ENCODE measurements at places on chromosomes 4 and X. TPM values are rescaled to one million over a fixed set of nuclear protein-coding genes. Genes with fewer than 3 reads are reported as not detected.
A peak's percentile ranks its signal among the peaks of the same experiment; 100 is the strongest.

The C4orf36 gene
- total RNA-seq = 0.61 TPM

DNA sequence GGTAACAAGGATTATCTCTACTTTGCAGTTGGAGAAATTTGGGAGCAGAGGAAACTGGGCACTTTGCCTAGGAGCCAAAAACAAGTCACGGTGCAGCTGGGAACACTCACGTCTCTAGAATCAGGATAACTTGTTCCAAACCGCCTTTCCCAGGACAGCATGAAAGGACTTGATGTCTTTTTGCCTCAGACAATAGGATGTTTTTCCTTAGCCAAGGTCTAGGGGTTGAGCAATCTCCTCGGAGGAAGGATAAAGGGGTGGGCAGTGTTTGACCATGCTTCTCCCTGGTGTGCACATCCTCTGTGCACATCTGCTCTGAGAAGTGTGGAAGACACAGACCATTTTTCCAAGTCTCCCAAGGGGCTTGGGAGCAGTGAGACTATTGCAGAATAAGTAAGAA lies 1.7 kb upstream of the SPARCL1 start:
- H3K27ac ChIP-seq = no peak overlapping the region
- no peak for DNase-seq
- H3K4me1 ChIP-seq = no peaks in the 10 kb centered on the region
- H3K27me3 ChIP-seq = no peaks in the 10 kb centered on the region
- no peaks in the 10 kb centered on the region for H3K36me3 ChIP-seq

The FAM9C gene
- not detected for total RNA-seq

GRCh38 chr4:112076919-112077608 lies 68.2 kb upstream of the FAM241A start:
- no peak overlapping the region for H3K27ac ChIP-seq
- H3K36me3 ChIP-seq = no peaks in the 10 kb centered on the region
- H3K27me3 ChIP-seq = peaks cover 10% of the 10 kb centered on the region
- no peak overlapping the region for H3K4me3 ChIP-seq
- no peak for DNase-seq
- H3K4me1 ChIP-seq = no peaks in the 10 kb centered on the region

GRCh38 chr4:38414410-38414809 lies 249.6 kb upstream of the KLF3 start:
- peaks cover 6% of the 10 kb centered on the region for H3K27me3 ChIP-seq
- no peak overlapping the region for H3K27ac ChIP-seq
- DNase-seq = no peak
- H3K4me3 ChIP-seq = no peak overlapping the region
- peaks cover 9% of the 10 kb centered on the region for H3K4me1 ChIP-seq
- no peaks in the 10 kb centered on the region for H3K36me3 ChIP-seq

The TMPRSS11B gene
- not detected for total RNA-seq

The DUSP9 gene
- total RNA-seq = 0.12 TPM

The ETNPPL gene
- not detected for total RNA-seq

The REPS2 gene
- total RNA-seq = not detected

DNA sequence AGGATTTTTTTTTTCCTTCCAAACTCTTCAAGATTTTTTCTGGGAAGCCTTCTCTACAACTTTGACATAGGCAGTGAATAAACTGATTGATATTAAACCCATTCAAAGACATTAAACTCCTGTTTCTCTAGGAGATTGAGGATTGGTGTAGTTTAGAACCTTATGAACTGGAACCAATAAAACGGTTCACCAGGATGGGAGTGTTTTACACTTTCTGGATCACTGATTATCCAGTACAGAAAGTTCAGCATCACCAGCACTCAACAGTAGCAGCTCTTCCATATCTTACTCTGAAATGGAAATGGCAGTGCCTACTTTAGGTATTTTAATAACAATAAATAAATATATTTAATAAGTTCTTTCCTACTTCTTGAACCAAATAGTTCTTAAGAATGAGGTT lies 76.7 kb downstream of the BMPR1B start:
- H3K27me3 ChIP-seq = no peaks in the 10 kb centered on the region
- H3K27ac ChIP-seq = no peak overlapping the region
- H3K4me3 ChIP-seq = no peak overlapping the region
- no peaks in the 10 kb centered on the region for H3K4me1 ChIP-seq

The STEEP1 gene
- 20.4 TPM for total RNA-seq

GRCh38 chr4:151322570-151322969 lies 2.8 kb downstream of the SH3D19 start:
- H3K4me3 ChIP-seq = no peak overlapping the region
- no peak for DNase-seq
- no peaks in the 10 kb centered on the region for H3K36me3 ChIP-seq
- peaks cover 40% of the 10 kb centered on the region for H3K27me3 ChIP-seq
- H3K27ac ChIP-seq = no peak overlapping the region
- H3K4me1 ChIP-seq = peaks cover 11% of the 10 kb centered on the region

The KLF8 gene
- 4.4 TPM for total RNA-seq

DNA sequence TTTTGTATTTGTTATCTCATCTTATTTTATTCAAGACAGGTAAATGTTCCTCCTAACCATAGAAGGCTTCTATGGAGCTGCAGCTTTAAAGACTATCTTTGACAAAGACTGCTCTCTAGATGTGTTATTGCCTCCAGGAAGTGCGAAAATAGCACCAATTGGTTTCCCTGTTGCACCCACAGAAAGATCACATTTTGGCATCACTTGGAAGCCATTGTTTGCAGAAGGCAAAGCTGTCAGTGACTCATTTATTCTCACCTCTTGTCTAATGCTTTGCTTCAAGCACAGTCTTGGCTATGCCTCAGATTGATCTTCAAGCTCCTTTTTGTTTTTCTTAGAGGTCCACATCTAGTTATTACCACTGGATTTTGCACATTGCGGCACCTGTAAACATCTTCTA lies 150.3 kb downstream of the PCDH7 start:
- no peak for DNase-seq
- H3K36me3 ChIP-seq = no peaks in the 10 kb centered on the region
- no peak overlapping the region for H3K27ac ChIP-seq
- H3K4me3 ChIP-seq = no peak overlapping the region
- no peaks in the 10 kb centered on the region for H3K27me3 ChIP-seq

- H3K4me3 ChIP-seq = no peak overlapping the region
- no peaks in the 10 kb centered on the region for H3K36me3 ChIP-seq
- H3K4me1 ChIP-seq = no peaks in the 10 kb centered on the region
- no peak overlapping the region for H3K27ac ChIP-seq
- peaks cover 33% of the 10 kb centered on the region for H3K27me3 ChIP-seq
Measured at GRCh38 chr4:76256968-76257367, 5.4 kb downstream of the FAM47E start.

The MAB21L2 gene
- not detected for total RNA-seq

The DDX53 gene
- not detected for total RNA-seq

The MMRN1 gene
- not detected for total RNA-seq

DNA sequence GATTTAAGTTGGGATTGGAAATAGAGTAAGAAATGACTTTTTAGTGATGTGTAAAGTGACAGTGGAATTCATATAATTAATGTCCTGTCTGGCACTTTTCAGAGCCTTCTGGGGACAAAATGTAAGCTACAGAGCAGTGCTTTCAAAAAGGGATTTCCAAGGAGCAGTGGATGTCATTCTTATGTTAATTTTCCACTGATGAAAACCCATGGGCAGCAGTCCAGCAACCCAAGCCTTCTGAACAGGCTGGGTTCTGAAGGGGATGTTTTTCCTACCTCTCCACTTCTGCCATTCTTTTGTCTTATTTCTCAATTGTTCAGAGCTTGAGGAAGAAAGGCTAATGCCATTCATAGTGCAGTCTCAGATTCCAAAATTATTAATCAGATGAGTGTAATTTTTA lies 717.6 kb upstream of the HS3ST1 start:
- H3K4me3 ChIP-seq = no peak overlapping the region
- no peak overlapping the region for H3K27ac ChIP-seq
- H3K27me3 ChIP-seq = no peaks in the 10 kb centered on the region
- DNase-seq = no peak
- no peaks in the 10 kb centered on the region for H3K36me3 ChIP-seq

DNA sequence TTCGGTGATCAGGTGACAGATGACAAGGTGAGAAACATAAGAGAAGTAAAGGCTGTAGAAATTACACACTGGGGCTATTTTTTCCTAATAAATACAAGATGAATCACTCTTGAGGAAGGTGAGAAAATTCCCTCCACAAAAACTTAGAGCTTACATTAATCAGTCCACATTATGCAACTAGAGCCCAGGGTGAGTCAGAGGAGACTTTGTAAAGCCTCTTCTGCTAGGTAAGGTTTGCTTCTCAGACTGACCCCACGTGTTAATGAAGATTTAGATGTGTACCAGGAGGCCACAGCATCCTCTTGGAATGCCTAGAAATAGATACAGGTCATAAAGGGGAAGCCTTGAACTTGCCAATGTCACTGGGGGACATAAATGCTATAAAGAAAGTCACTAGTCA lies 396.0 kb upstream of the SMIM31 start:
- no peak overlapping the region for H3K27ac ChIP-seq
- H3K36me3 ChIP-seq = no peaks in the 10 kb centered on the region
- no peak for DNase-seq
- H3K4me3 ChIP-seq = no peak overlapping the region
- no peaks in the 10 kb centered on the region for H3K4me1 ChIP-seq

The SPANXD gene
- total RNA-seq = not detected

The AMELX gene
- total RNA-seq = not detected

DNA sequence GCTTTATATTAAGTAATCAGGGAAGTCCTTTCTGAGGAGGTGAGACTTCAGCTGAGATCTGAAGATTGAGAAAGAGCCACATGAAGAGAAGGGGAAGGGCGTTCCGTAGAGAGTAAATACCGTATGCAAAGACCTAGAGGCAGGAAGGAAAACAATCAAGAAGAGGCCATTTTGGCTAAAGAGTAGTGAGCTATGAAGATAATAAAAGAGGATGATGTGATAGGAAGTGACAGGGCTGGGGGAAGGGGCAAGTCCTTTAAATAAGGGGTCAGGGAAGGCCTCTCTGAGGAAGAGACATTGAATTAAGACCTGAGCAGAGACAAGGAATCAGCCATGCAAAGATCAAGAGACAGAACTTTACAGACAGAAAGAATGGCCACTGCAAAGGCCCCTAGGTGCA lies 86.2 kb downstream of the ZIC3 start:
- DNase-seq = no peak
- H3K4me1 ChIP-seq = no peaks in the 10 kb centered on the region
- no peak overlapping the region for H3K4me3 ChIP-seq
- H3K27ac ChIP-seq = no peak overlapping the region
- no peaks in the 10 kb centered on the region for H3K27me3 ChIP-seq
- no peaks in the 10 kb centered on the region for H3K36me3 ChIP-seq

- no peak overlapping the region for H3K4me3 ChIP-seq
- H3K27ac ChIP-seq = no peak overlapping the region
- no peak for DNase-seq
- peaks cover 3% of the 10 kb centered on the region for H3K27me3 ChIP-seq
Measured at GRCh38 chr4:165464813-165465381, 86.1 kb downstream of the CPE start.

DNA sequence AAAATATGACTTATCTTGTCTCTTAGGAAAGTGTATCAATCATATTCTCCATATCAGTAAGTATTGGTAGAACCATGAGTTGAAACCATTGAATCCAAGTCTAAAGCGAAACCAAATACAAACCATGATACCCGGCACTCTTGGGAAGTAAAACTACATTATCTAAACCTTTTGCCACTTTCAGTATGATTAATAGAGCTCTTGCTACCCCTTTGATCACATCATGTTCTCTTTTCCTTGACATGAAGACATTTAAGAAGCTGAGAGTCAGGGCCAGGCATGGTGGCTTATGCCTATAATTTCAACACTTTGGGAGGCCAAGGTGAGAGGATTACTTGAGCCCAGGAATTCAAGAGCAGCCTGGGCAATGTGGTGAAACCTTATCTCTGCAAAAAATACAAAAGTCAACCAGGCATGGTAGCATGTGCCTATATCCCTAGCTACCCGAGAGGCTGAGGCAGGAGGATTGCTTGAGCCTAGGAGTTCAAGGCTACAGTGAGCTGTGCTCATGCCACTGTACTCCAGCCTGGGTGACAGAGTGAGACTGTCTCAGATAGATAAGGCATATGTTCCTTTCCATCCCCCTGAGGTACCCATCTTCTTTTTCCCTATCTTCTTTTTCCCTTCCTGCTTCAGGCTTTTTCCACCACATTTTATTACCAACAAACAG lies 45.4 kb downstream of the CEP135 start:
- peaks cover 43% of the 10 kb centered on the region for H3K36me3 ChIP-seq
- H3K4me1 ChIP-seq = peaks cover 28% of the 10 kb centered on the region
- H3K27ac ChIP-seq = no peak overlapping the region
- no peaks in the 10 kb centered on the region for H3K27me3 ChIP-seq
- peak; percentile 20 for DNase-seq

The RS1 gene
- not detected for total RNA-seq

- H3K4me1 ChIP-seq = peaks cover 30% of the 10 kb centered on the region
- peak; percentile 80 for DNase-seq
- H3K4me3 ChIP-seq = peak overlapping the region; percentile 6
Measured at GRCh38 chrX:53263597-53264094, 17.7 kb downstream of the IQSEC2 start.
